ENCODE measurements at places on chromosomes 5 and 9.

DNA sequence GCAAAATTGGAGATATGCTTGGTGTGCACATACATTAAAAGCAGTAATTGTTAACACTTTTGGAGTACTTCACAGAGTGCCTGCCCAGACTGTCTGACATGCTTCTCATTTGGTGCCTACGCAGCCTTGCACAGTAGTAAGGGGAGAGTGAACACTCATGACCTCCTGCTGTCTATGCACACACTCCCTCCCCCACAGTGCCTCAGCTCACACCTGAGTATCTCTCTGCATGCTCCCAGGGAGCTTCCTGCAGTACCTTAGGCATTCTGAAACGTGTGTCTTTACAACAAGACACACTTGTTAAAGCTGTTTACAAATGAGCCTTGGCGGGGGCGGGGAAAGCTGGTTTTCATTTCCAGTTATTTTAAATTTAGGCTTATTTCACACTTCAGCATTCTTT lies 18.0 kb downstream of the MAP3K1 start:
- no peak for DNase-seq

DNA sequence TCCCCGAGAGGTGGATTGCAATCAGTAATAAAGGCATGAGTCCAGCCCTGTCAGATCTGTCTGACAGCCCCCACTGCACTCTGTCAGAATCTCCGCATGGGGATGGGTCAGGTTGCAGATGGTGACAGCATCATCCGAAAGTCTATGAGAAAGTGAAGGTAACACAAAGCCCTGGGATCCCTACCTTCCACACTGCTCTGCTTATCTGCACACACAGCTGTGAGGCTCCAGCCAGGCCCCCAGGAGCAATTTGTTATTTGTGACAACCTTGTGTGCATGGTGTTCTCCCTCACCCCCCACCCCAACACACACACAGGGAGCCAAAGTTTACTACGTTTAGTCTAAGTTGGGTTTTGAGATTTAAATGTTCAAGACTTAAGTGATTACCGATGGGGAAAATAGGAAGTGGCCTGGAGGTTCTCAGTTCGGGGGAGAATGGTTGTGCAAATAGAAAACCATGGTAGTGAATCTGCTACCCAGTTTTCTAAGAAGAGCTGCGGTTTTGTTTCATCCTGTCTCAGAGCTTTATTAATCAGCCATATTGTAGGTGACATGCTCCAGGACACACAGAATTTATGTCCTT lies 92.7 kb downstream of the SV2C start:
- DNase-seq: no peak

GRCh38 chr5:111079846-111080245 lies 8.3 kb downstream of the TSLP start:
- DNase-seq: no peak

GRCh38 chr9:37370968-37371563 lies 51.4 kb upstream of the GRHPR start:
- no peak for DNase-seq

DNA sequence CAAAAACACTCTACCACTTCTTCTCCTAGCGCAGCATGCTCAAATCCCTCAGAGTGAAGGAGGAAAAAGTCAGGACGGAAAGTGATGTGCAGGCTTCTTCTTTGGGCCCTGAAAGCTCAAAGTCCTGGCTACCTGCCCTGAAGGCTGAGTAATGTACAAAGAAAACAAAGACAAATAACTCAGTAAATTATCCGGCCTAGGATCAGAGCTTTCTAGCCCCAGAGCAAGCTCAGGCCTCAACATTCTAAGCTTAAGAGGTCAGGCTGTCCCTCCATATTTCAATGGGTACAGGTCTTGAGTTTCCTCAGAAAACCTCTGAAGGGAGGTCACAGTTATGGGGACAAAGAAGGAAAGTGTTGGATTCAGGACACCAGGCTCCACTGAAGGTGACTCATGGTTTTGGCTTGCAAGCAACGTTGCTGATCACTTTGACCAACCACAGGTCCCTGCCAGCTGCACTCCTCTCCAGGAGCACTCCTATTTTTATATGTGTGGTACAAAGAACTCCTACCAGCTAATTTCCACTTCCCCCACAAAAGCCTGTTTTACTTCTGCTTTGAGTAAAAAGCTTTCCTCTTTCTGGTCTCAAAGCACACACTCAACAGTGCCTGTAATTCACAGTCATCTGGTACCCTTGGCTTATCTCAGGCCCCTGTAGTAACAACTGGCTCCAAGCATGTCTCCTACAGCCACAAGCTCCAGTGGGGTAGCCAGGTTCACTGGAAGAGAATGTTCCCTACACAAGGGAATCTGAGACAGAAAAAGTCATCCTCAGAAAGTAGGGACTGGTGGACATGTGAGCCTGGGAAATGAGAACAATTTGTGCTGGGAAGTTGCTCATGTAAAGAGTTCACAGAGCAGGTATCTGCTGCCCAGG lies 115.7 kb downstream of the UGCG start:
- DNase-seq: peak; percentile 87

- DNase-seq: no peak
Measured at GRCh38 chr9:128894764-128895163, 12.8 kb downstream of the LRRC8A start.

- no peak for DNase-seq
Measured at GRCh38 chr5:71887680-71888079, 168.6 kb downstream of the CARTPT start.

- no peak for DNase-seq
Measured at GRCh38 chr5:56549096-56549886, 266.1 kb upstream of the MAP3K1 start.

- DNase-seq: no peak
Measured at GRCh38 chr5:160450164-160450932, 28.7 kb downstream of the PTTG1 start.

GRCh38 chr5:150206098-150206778 lies 16.4 kb downstream of the SLC6A7 start:
- DNase-seq: no peak

- DNase-seq: no peak
Measured at GRCh38 chr9:125462861-125463291, 201.2 kb downstream of the GAPVD1 start.

DNA sequence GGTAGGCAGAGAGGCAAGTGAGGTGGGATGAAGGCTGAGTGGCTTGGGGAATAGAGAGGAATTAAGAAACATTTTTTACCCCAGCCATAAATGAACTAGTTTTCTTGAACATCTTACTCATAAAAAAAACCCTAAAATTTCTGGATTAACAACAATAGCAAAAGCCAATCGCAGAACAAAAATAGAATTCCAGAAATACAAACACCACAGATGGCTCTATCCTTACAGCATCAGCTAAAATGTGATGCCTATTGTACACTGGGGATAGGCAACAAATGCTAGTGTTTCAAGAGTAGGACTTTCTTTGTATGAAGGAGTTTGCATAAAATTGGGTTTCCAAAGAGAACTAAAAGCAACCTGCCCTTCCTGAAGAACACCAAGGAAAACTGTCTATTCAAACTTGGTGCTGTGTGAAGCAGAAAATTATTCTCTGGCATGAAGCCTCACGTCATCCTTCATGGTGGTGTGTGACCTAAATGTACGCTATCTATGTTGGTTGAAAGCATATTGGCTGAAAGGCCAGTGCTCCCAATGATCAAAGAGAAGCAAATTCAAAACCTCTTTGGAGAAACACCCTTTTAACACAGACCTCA lies 82.9 kb downstream of the JAKMIP2 start:
- DNase-seq: no peak

- DNase-seq: no peak
Measured at GRCh38 chr9:36112516-36112915, 24.0 kb upstream of the GLIPR2 start.

GRCh38 chr9:85430659-85431338 lies 311.0 kb downstream of the AGTPBP1 start:
- peak; percentile 55 for DNase-seq

DNA sequence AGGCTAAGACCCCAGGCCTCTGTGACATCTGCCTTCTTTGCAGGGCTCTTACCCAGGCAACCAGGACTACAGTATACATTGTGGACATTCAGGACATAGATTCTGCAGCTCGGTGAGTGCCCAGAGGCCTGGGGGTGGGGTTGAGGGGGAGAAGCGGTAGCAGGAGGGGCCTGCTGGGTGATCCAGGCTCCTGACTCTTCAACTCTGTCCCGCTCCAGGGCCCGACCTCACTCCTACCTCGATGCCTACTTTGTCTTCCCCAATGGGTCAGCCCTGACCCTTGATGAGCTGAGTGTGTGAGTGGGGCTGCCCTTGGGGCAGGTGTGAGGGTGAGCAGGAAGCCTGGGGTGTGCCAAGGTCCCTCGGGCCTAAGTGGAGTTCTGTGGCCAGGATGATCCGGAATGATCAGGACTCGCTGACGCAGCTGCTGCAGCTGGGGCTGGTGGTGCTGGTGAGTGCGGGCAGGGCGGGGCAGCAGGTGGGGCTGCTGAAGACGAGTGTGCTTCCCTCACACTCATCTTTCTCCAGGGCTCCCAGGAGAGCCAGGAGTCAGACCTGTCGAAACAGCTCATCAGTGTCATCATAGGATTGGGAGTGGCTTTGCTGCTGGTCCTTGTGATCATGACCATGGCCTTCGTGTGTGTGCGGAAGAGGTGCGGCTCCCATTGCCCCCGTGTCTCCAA lies 19.8 kb downstream of the GPRIN1 start:
- DNase-seq: no peak

DNA sequence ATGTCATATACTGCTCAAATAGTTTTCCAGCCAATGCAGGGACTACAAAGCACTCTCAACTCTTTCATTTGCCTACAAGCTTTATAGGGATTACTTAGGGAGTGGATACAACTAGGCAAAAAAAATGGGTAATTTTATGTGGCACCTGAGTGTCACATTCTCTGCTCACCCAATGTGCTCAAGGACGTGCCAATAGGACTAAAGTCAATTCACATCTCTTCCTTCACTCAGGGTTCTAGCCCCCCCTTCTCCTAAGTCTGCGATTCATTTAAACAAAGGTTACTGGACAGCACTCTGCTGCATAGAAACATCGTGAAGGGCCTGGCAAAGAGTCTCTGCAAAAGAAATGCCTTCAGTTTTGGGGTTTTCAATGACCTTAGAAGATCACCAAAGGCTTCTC lies 142.3 kb downstream of the TSSK1B start:
- no peak for DNase-seq

DNA sequence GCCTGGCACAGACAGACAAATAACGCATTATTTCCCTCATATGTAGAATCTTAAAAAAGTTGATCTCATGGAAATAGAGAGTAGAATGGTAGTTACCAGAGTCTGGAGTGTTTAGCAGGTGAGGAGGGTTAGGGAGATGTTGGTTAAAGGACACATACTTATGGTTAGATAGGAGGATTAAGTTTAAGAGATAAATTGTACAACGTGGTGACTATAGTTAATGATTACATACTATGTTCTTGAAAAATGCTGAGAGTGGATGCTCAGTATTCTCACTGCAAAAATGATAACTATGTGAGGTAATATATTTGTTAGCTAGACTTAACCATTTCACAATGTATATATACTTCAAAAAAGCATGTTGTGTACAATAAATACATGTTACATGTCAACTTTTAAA lies 38.0 kb downstream of the CERT1 start:
- DNase-seq: no peak

DNA sequence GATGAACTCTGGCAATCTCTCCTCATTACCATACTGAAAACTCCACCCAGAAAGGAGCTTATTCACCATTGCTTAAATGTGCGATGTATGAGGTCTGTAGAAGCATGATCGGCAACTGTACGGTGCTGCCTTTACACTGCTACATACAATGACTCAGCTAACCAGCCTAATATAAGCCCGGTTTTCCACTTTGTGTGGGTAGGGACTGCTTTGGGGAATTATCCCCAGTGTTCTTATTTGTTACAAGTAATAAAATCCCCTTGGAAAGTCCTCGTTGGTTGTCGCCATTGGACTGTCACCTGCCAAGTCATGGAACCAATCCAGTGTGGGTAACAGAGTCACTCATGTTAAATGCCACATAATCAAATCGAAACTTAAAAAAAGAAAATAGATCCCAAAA lies 23.5 kb upstream of the TENT2 start:
- DNase-seq: no peak

GRCh38 chr5:167822241-167822640 lies 469.2 kb upstream of the WWC1 start:
- no peak for DNase-seq

- DNase-seq: no peak
Measured at GRCh38 chr5:82259172-82259800, 18.9 kb downstream of the RPS23 start.

GRCh38 chr5:58114324-58114723 lies 345.6 kb downstream of the PLK2 start:
- DNase-seq: no peak

GRCh38 chr9:17137566-17137965 lies 2.7 kb downstream of the CNTLN start:
- no peak for DNase-seq

DNA sequence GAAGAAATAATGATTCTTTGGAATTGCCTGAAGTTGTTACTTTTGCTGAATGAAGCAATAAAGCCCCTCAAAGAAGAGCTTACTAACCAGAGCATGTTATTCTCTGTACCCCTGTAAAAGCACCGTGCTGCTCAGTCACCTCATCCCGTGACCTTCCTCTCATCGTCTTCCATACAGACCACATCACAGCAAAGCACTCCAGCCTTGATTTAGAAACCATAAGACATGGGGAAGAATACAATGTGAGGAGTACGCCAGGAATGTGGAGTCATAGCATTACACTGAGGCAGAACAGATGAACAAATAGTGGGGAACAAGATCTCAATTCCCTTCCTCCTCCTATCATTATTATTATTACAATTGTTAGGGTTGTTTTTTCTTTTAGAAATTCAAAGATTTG lies 49.1 kb downstream of the ERAP1 start:
- no peak for DNase-seq

GRCh38 chr5:43636076-43636475 lies 33.1 kb downstream of the NNT start:
- DNase-seq: no peak

DNA sequence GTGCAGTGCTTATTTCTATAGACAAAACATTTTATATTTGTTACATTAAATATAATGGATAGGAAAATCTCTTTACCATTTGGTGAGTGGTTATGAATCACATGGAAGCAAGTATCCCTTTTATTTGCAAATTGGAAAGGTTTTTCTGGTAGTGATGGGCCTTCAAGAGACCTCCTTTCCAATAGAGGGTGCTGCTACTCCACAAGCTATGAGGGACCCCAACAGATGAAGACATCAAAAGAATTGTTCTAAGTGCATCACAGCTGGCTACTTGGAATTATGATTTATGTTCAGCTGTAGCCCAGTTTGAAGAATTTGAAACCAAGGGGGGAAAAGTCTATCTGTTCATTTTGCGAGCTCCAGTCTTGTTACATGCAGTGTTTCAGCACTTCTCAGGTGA lies 493.7 kb upstream of the SGCD start:
- no peak for DNase-seq

DNA sequence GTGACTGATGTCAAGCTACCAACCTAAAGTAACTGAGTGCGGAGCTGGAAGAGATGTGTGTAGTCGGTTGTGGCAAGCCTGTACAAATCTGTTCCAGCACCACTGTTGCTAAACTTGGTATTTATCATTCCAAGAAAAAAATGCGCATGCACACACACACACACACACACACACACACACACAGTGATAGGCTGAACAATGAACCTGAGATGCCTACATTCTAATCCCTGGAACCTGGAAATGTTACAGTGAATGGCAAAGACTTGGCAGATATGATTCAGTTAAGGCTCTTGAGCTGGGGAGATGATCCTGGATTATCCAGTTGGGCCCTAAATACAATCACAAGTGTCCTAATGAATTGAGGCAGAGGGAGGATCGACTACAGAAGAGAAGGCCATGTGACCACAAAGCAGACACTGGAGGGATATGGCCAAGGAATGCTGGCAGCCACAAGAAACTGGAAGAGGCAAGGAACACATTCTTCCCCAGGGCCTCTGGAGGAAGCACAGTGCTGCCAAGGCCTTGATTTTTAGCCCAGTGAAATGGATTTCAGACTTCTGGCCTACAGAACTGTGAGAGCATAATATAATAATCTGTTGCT lies 49.7 kb upstream of the LHFPL2 start:
- no peak for DNase-seq
